Ovary (tissue), 10 donors: ENCODE measurements at places on chromosomes 2 and 18. TPM values are rescaled to one million over a fixed set of nuclear protein-coding genes. Genes with fewer than 3 reads are reported as not detected.

COL4A4 gene
- total RNA-seq: 0.94 TPM

DNA sequence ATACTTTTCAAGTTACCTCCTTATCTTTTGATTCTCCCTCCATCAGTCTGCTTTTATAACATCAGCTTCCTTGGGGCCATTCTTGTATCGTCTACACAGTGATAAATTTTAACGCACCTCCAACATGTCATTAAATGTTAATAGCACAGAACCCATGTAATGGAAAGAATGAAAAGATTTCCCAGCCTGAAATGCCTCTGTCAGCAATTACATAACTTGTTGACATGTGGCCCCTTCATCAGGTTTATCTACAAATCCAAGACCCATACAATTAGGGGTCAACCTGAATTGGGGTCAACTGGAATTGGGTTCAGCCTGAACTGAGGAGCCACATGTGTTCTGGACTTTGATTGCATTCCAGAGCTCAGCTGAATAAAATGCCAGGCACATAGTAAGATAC, 148.2 kb upstream of the KLF7 start:
- H3K27me3 ChIP-seq: no peaks in the 10 kb centered on the region
- no peak for DNase-seq
- no peak overlapping the region for H3K4me3 ChIP-seq
- no peak overlapping the region for H3K27ac ChIP-seq

RAB27B gene
- total RNA-seq: 0.05 TPM

DNA sequence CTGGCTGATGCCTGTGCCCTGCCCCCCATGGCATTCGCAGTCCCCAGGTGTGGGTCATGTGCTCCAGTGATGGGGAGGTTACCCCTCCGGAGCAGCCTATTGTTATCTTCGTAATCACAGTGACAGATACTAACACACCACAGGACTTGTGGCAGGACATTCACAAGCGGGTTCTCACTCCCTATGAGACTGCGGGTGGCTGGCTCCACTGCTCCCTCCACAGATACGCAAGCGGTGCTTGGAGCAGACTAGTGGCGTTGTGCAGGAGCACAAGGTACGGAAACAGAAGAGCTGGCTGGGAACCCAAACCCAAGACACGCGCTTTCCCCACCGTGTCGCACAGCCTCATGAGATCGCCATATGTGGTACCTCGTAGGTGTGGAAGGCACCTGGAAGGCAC, 52.2 kb downstream of the ACKR3 start:
- no peaks in the 10 kb centered on the region for H3K27me3 ChIP-seq
- no peak overlapping the region for H3K4me3 ChIP-seq
- H3K4me1 ChIP-seq: no peaks in the 10 kb centered on the region
- no peak overlapping the region for H3K27ac ChIP-seq
- no peaks in the 10 kb centered on the region for H3K36me3 ChIP-seq

DNA sequence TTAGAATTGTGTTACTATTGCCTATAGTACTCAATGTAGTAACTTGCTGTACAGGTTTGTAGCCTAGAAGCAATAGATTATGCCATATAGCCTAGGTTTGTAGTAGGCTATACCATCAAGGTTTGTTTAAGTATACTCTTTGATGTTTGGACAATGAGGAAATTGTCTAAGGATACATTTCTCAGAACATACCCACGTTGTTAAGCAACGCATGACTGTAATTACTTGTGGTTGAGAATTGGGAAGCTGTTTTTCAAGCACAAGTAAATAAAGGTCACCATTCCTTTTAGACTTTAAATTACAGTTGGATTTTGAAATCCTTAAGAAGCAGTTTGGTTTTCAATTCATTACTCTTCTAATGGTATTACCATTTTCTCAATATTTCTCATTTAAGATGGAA, 89.8 kb upstream of the KCNH7 start:
- H3K4me3 ChIP-seq: no peak overlapping the region
- H3K27me3 ChIP-seq: no peaks in the 10 kb centered on the region
- no peak overlapping the region for H3K27ac ChIP-seq

GAD1 gene
- total RNA-seq: 0.35 TPM

- H3K27me3 ChIP-seq: no peaks in the 10 kb centered on the region
- H3K36me3 ChIP-seq: no peaks in the 10 kb centered on the region
- H3K27ac ChIP-seq: no peak overlapping the region
- H3K4me1 ChIP-seq: no peaks in the 10 kb centered on the region
- DNase-seq: no peak
Observed at GRCh38 chr18:2325308-2325849, 245.9 kb downstream of the METTL4 start.

DNA sequence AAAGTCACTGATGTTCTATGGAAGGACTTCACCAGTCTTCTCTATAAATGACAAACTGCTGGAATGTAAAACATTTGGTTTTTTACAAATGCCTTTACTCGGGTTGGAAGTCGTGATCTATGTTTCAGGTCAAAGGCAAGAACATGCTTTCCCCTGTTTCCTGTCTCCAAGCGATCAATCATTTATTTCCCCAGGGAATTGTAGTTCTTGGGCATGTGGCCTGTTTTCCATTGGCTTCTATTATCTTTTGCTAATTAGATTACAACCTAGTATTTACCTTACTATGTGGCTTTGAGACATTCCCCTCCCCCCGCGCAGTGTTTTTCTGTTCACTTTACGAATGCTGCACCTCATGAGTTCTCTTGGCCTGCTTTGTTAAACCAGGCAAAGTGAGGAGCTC, 684.2 kb downstream of the EPHA4 start:
- H3K36me3 ChIP-seq: no peaks in the 10 kb centered on the region
- no peak overlapping the region for H3K27ac ChIP-seq
- H3K27me3 ChIP-seq: no peaks in the 10 kb centered on the region
- H3K4me3 ChIP-seq: no peak overlapping the region
- no peak for DNase-seq

RTP5 gene
- 0.10 TPM for total RNA-seq

TMEM37 gene
- 11.6 TPM for total RNA-seq

DNA sequence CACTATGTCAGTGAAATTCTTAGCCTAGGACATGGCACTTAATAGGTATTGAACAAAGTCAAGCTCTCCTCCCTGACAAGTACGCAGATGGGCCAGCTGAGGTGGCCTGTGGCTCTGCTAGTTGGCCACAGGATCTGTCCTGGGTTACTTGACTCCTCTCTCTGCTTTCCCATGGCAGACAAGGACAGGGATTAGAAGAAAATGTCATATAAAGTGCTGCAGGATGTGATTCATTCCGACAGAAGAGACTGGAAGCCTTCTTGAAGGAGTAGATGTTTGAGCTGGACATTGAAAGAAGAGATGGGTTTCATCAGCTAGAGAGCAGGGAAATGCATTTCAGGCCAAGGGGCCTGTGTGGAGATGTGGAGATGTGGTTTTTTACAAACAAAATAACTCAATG, 46.7 kb downstream of the SMAD7 start:
- H3K36me3 ChIP-seq: no peaks in the 10 kb centered on the region
- peaks cover 10% of the 10 kb centered on the region for H3K4me1 ChIP-seq
- no peak for DNase-seq
- no peaks in the 10 kb centered on the region for H3K27me3 ChIP-seq

- no peaks in the 10 kb centered on the region for H3K36me3 ChIP-seq
- no peak overlapping the region for H3K4me3 ChIP-seq
- no peaks in the 10 kb centered on the region for H3K27me3 ChIP-seq
- DNase-seq: no peak
Observed at GRCh38 chr2:227626580-227627151, 9.4 kb downstream of the SCYGR4 start.

GRCh38 chr2:215019521-215020145, 118.8 kb downstream of the ABCA12 start:
- no peak overlapping the region for H3K4me3 ChIP-seq
- H3K4me1 ChIP-seq: no peaks in the 10 kb centered on the region
- DNase-seq: no peak
- H3K27me3 ChIP-seq: no peaks in the 10 kb centered on the region

DNA sequence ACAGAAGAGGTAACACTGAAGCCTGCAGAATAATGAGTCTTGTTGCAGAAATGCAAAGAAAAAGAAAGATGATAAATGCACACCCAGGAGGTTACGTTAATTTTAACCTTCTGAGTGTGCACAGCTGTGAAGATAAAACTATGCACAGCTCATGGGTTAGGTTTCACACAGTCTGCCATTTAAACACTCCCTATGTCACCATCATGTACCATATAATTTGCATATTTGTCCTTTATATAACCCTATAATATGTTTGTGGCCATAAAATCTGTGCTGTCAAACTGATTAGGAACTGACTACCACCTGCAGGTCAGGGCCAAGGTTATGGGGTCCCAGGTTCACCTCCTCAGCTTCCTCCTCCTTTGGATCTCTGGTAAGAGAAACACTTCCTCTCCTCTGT, 205.5 kb downstream of the RPIA start:
- no peak for DNase-seq
- no peaks in the 10 kb centered on the region for H3K4me1 ChIP-seq
- no peak overlapping the region for H3K27ac ChIP-seq
- no peaks in the 10 kb centered on the region for H3K27me3 ChIP-seq
- no peaks in the 10 kb centered on the region for H3K36me3 ChIP-seq
- no peak overlapping the region for H3K4me3 ChIP-seq

PSMA8 gene
- not detected for total RNA-seq

GRCh38 chr2:181231151-181231550, 226.0 kb upstream of the ITGA4 start:
- H3K4me1 ChIP-seq: no peaks in the 10 kb centered on the region
- H3K4me3 ChIP-seq: no peak overlapping the region
- H3K36me3 ChIP-seq: no peaks in the 10 kb centered on the region
- H3K27me3 ChIP-seq: no peaks in the 10 kb centered on the region
- no peak for DNase-seq

- H3K27me3 ChIP-seq: no peaks in the 10 kb centered on the region
- H3K36me3 ChIP-seq: no peaks in the 10 kb centered on the region
- peaks cover 2% of the 10 kb centered on the region for H3K4me1 ChIP-seq
- no peak overlapping the region for H3K4me3 ChIP-seq
- no peak for DNase-seq
Observed at GRCh38 chr2:113282747-113283533, 4.2 kb upstream of the PAX8 start.

RAPGEF4 gene
- total RNA-seq: 6.8 TPM

DNA sequence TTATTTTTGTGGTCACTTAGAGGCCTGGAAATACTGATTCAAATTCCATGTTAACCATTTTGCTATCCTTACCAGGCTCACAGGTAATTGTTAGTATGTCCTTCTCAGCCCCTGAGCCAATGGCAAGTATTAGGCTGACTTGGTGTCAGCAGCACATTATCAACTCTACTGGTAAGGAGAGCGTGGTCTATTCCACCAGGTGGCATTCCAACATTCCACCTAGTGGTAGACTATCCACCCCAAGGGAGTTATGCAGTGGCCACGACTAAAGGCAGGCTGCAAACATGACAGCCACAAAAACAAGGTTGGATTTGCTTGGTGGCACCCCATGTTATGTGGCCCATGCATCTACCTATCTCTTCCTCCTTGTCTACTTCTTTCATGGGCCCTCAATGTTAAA, 31.8 kb upstream of the GCC2 start:
- H3K36me3 ChIP-seq: no peaks in the 10 kb centered on the region
- H3K4me1 ChIP-seq: no peaks in the 10 kb centered on the region
- no peaks in the 10 kb centered on the region for H3K27me3 ChIP-seq
- H3K27ac ChIP-seq: no peak overlapping the region

ADAM17 gene
- total RNA-seq: 46.6 TPM

DNA sequence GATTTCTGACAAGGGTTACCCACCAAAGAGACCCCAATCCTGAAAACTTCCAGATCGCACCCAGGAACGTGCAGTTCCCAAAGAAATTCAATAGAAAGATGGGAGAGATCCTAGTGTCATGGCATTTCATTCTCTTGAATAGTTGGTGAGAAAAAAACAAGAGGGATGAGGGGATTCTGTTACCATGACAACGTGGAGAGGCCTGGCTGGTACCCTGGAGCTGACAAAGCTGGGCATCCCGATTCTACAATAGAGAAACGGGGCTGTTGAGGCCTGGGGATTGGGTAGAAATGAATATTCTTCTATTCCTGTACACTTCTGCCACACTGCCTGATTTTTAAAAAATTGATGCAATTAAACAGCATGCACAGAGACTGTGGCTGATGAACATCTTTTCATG, 41.0 kb downstream of the POLE4 start:
- no peak overlapping the region for H3K27ac ChIP-seq
- DNase-seq: no peak
- no peaks in the 10 kb centered on the region for H3K4me1 ChIP-seq

GRCh38 chr2:10720306-10720705, 1.1 kb upstream of the ATP6V1C2 start:
- no peak overlapping the region for H3K27ac ChIP-seq
- no peaks in the 10 kb centered on the region for H3K27me3 ChIP-seq
- no peak overlapping the region for H3K4me3 ChIP-seq
- peaks cover 8% of the 10 kb centered on the region for H3K4me1 ChIP-seq
- DNase-seq: no peak
- H3K36me3 ChIP-seq: no peaks in the 10 kb centered on the region

GRCh38 chr2:146989741-146990140, 855.1 kb upstream of the ACVR2A start:
- no peak overlapping the region for H3K4me3 ChIP-seq
- no peaks in the 10 kb centered on the region for H3K36me3 ChIP-seq
- no peaks in the 10 kb centered on the region for H3K27me3 ChIP-seq
- H3K27ac ChIP-seq: no peak overlapping the region
- no peak for DNase-seq

- H3K4me1 ChIP-seq: no peaks in the 10 kb centered on the region
- H3K27me3 ChIP-seq: no peaks in the 10 kb centered on the region
- H3K4me3 ChIP-seq: no peak overlapping the region
- no peak for DNase-seq
- no peak overlapping the region for H3K27ac ChIP-seq
Observed at GRCh38 chr2:190283783-190284182, 35.8 kb downstream of the HIBCH start.

- no peaks in the 10 kb centered on the region for H3K36me3 ChIP-seq
- H3K4me1 ChIP-seq: peaks cover 1% of the 10 kb centered on the region
- H3K27ac ChIP-seq: no peak overlapping the region
- no peak overlapping the region for H3K4me3 ChIP-seq
- H3K27me3 ChIP-seq: no peaks in the 10 kb centered on the region
Observed at GRCh38 chr2:17589406-17590035, 49.0 kb downstream of the VSNL1 start.

NGEF gene
- 0.65 TPM for total RNA-seq

PLB1 gene
- 2.7 TPM for total RNA-seq

GRCh38 chr2:114754907-114755563, 312.6 kb downstream of the DPP10 start:
- no peaks in the 10 kb centered on the region for H3K36me3 ChIP-seq
- H3K4me1 ChIP-seq: no peaks in the 10 kb centered on the region
- H3K27ac ChIP-seq: no peak overlapping the region
- H3K27me3 ChIP-seq: no peaks in the 10 kb centered on the region
- H3K4me3 ChIP-seq: no peak overlapping the region
- no peak for DNase-seq

GRCh38 chr18:5600378-5601071, 56.7 kb upstream of the EPB41L3 start:
- no peaks in the 10 kb centered on the region for H3K27me3 ChIP-seq
- no peak overlapping the region for H3K27ac ChIP-seq
- no peaks in the 10 kb centered on the region for H3K36me3 ChIP-seq
- no peak overlapping the region for H3K4me3 ChIP-seq
- no peak for DNase-seq

TSGA10 gene
- 8.7 TPM for total RNA-seq

GRCh38 chr18:36628435-36629137, 200.2 kb downstream of the TPGS2 start:
- H3K27me3 ChIP-seq: no peaks in the 10 kb centered on the region
- no peaks in the 10 kb centered on the region for H3K36me3 ChIP-seq
- no peak for DNase-seq
- H3K27ac ChIP-seq: no peak overlapping the region
- H3K4me1 ChIP-seq: no peaks in the 10 kb centered on the region
- no peak overlapping the region for H3K4me3 ChIP-seq
